ENCODE measurements at places on chromosomes 7 and 10.

- no peak for DNase-seq
Observed at GRCh38 chr10:61760943-61761824, 98.5 kb downstream of the CABCOCO1 start.

DNA sequence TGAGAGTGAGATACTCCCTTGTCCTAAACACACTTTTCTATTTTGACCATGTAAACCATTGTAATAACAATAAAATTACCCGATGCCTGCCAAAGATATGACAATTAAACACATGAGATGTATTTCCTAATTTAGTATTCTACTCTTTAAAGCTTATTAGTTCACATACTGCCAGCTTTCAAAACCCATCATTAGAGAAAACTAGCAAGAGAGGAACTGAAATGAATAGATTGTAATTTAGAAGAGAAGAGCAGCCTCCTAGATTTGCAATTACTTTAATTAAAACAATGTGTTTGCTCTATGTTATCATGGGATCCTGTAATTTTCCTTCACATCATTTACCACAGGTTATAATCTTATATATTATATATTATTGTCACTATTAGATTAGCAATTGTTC lies 428.2 kb downstream of the THSD7A start:
- no peak for DNase-seq

DNA sequence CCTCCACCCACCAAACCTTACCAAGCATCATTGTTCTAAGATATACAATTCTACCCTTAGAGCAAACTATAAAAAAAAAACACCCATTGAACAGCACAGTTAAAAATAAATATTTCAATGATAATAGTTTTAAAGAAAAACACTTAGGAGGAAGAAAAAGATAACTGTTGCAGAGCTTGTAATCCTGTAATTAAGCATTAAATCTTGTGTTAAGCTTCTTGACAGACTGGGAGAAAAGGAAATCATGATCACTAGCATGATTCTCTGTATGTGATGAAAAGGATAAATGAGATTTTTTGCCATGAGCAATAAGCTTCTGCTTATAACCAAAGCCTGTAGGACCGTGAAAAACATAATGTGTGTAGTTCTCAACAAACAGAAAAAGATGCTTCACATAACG lies 289.8 kb downstream of the CACNA2D1 start:
- DNase-seq, result no peak

DNA sequence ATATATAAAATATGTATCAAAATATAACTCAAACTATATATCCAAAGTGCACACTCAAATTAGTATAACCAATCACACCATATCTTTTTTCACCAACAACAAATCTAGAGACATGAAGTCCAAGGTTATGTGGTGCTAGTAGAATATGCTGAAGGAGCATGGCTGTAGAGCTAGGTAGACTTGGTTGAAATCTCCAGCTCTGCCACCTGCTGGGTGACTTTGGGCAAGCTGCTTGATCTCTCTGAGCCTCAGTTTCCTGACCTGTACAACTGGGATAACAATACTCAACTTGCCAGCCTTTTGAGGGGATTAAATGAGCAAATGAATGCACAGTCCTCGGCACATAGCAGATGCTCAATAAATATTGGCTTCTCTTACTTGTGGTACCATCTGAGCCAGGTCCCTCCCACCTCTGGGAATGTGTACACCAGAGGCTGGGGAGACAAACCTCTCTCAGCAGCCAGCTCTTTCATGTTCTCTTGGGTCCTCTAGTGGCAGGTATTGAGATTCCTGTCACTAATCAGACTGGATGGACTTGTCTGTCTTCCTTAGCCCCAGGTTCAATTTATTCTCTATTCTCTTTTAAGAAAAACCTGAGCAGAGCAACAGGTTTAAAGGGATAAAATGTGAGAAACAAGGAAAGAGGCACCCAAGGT lies 94.3 kb upstream of the PDE1C start:
- DNase-seq, result no peak

- DNase-seq, result no peak
Observed at GRCh38 chr10:77371848-77372799, 265.5 kb downstream of the KCNMA1 start.

DNA sequence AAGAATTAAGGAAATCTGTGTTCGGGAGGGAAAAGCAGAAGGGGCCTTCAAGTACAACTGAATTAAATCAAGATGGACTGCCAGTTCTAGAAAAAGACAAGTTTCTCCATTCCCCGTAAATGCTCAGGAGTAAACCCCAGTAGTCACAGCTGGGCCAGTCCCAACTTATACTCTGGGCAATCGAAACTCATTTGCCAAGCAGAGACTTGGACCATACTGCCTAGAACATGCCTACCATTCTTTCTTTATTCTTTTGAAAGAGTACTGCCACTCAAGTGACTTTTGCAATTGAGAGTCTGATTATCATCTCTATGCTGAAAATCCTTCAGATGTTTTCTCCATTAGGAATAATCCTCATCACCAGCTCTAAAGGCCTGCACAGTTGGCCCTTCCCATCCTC lies 21.4 kb downstream of the RPP30 start:
- no peak for DNase-seq

DNA sequence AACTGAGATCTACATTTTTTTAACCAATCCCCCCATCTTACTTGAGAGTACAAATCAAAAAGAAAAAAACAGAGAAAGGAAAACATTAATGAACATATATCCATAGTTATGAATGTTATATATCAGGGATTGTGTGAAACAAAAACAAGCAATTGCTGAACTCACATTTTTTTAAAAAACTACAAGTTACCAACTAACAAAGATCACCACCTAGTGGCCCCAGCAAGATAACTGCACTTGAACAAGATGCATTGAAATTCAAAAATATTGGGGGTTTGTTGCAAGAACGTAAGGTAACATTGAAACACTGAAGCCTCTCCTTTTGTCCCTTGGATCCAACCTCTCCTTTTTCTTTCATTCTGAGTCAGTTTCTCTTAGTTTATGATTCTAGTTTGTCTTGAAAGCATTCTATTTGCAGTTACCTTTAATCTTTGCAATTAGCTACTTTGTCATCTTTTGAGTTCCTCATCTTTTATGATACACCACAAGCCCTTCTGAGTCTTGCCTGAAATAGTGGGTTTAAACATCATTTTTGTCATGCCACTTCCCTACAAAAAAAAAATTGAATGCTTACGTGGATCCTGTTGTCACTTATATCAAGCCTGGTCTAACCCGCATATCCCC lies 87.3 kb upstream of the TES start:
- DNase-seq, result no peak

DNA sequence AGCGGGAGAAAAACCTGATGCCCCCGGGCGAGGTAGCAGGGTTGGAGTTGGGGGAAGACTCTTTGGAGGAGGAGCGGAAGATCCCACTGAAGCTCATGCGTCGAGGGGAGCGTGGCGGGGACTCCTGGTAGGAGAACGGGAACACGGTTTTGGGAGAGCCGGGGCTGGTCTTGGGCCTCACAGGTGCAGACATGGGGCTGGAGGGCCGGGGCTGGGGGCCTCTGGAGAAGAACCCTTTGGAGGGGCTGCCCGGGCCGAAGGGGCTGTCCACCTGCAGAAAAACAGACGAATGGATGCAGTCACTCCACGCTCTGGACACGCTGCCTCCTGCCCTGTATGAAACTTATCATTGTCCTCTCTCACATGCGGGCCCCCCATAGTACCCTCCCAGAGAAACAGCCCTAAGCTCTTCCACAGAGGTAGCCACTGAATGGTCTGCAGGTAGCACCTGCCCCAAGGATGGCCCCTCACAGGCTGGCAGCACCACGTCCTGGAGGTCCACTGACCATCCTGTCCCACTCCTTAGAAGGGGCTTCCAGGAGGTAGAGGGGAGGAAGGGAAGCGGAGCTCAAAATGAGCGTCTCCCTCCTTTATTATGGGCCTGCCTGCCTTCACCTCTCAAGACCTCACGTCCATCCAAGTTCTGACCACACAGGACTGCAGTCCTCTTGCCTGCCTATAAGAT lies 95.6 kb downstream of the PRKAG2 start:
- DNase-seq, result no peak

- no peak for DNase-seq
Observed at GRCh38 chr7:129924602-129925001, 28.2 kb downstream of the UBE2H start.

DNA sequence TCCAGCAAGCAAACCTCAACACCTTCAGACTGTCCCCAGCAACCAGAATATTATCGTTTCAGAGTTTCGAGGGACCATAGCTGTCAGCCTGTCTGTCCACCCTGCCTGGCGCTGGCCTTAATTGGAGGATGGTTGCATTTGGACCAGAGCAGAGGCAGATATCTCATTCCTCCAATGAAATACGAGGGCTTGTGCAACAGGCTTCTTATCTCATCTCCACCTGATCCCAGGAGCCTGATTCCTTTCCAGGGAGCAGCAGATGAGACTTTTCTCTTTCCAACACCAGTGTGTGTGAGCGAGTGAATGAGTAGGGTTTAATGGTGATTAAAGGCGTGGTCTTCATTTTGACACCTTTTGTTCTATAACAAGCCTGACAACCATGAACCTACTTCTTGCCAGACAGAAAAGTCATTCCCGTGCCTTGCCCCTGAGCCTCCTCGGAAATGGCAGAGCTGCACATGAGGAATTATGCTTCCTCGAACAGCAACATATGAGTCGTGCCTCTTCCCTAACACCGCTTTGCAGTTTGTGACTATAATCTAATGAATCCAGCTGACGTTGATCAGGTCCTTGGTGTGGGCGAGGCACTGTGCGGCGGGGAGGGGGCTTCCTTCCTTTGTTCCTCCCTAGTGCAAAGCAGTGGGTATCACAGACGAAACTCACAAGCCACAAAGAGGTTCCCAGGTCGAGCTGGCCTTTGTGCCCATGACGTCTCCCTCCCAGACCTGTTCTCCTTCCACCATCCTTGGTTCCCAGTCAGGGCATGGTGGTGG lies 147.4 kb downstream of the CUX1 start:
- DNase-seq, result no peak

DNA sequence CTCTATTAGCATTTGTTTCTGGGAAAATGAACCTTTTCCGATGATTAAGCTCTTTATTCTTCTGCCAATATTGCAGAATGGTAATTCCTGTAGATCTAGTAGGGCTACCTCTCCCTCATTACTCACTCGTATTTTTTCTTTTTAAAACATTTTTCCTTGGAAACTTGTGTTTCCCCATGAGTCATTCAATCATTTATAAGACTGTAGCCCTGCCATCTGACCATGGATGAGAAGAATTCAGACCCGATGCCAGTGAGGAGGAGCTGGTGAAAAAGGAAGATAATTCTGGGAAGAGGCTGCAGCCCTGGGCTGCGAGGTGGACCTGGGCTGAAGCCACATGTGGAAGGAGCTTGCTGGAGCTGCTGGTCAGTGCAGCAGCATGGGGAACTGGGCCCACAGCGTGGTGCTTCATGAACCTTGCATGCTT lies 242.8 kb downstream of the KLF6 start:
- DNase-seq, result no peak

DNA sequence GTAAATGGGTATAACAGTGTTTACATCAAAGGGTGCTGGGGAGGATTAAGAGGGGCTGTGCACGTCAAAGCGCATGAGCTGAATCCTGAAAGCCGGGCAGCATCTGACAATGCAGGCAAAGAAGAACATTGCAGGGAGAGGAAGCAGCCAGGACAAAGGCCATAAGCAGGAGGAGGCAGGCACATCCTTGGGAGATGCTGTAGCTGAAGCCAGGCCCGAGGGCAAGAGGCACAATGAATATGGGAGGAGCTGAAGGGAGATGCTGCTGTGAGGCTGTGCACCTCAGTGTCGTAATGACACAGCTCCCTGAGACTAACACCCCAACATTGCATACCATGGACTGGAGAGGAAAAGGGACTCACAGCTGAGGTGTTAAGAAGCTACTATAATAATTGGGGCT lies 129.2 kb downstream of the BTAF1 start:
- no peak for DNase-seq

All from stimulated activated CD4-positive, alpha-beta T cell treated with anti-CD3 and anti-CD28 coated beads, Interleukin-1b, Interleukin-23, amount 100 ng/mL, for 48 hours (primary cell).